ENCODE measurements at places on chromosomes 3 and 15.

GRCh38 chr3:73786321-73786807 lies 161.6 kb upstream of the PDZRN3 start:
- DNase-seq, result no peak

- DNase-seq, result no peak
Measured at GRCh38 chr3:44301746-44302145, 36.8 kb upstream of the TCAIM start.

DNA sequence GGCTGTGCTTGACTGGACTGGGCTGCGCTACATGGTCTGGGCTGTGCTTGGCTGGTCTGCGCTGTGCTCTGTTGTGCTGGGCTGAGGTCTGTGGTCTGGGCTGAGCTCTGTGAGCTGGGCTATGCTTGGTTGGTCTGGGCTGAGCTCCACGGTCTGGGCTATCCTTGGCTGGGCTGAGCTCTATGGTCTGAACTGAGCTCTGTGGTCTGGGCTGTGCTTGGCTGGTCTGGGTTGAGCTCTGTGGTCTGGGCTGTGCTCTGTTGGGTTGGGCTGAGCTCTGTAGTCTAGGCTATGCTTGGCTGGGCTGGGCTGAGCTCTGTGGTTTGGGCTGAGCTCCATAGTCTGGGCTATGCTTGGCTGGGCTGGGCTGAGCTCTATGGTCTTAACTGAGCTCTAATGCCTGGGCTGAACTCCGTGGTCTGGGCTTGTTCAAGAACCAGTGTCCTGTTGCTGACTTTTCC lies 92.0 kb downstream of the PLXNA1 start:
- no peak for DNase-seq

GRCh38 chr3:46479696-46480095 lies 15.0 kb upstream of the LTF start:
- no peak for DNase-seq

DNA sequence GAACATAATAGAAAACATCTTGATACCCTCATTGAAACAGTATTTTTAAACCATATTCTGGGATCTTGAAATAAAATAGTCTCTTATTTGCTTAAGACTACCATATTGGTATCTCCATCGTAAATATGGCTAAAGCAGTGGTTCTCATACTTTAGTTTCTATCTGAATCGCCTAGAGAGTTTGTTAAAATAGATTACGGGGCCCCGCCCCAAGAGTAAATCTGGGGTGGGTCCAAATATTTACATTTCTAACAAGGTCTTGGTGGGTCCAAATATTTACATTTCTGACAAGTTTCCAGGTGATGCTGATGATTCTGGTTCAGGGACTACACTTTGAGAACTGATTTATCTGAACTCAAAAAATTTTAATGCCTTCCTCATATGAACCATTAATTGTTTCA lies 45.3 kb downstream of the TSC22D2 start:
- DNase-seq, result no peak

- DNase-seq, result no peak
Measured at GRCh38 chr3:131303848-131304247, 77.7 kb upstream of the NUDT16 start.

GRCh38 chr3:51888463-51889105 lies 13.2 kb upstream of the IQCF5 start:
- no peak for DNase-seq

DNA sequence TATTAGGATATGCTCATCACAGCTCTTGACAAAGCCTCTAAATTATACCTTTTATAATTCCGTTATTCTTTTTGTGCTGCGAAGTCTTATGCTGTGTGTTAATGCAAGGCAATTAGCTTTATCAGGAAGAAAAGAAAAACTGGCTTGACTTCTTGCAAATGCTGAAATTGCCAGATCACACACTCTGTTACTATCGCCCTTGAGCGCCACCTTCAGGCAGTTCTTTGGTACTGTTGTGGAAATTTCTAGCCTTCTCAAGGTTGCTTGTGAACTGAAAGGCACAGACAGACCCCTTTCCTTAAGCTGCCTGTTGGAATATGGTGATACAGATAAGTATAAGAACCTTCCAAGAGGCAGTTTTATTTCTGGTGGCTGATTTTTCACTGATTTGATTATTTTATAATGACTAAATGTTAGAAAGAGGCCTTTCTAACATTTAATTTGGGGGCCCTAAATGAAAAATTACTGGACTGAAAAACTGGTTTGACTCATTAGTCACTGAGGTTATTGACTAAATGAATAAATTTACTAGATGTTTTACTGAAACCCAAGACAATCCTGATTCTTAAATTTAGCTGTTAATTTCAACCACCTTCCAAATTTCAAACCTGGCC lies 126.2 kb upstream of the RASGRP1 start:
- DNase-seq, result peak; percentile 70

- DNase-seq, result no peak
Measured at GRCh38 chr15:62899090-62899493, 143.5 kb upstream of the TPM1 start.

- no peak for DNase-seq
Measured at GRCh38 chr15:40594429-40594836, 384 bp downstream of the KNL1 start.
